ENCODE measurements at places on chromosomes 7 and 10.

DNA sequence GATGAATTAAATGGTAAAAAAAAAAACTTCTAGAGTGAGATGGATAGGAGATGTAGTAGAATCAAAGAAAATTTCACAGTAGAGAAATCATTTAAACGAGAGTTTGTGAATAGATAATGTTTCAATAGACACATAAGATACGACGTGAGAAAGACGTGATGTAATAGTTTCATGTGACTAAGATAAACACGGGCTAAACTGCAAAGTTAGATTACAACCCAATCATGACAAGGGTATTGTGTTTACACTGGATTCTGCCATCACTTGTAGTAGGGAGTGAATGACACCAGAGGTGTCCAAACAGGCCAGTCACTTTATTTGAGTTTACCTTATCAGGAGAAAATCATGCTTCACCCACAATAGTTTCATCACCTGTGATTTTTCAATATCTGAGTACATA lies 21.6 kb downstream of the SEMA3D start:
- no peak for DNase-seq

DNA sequence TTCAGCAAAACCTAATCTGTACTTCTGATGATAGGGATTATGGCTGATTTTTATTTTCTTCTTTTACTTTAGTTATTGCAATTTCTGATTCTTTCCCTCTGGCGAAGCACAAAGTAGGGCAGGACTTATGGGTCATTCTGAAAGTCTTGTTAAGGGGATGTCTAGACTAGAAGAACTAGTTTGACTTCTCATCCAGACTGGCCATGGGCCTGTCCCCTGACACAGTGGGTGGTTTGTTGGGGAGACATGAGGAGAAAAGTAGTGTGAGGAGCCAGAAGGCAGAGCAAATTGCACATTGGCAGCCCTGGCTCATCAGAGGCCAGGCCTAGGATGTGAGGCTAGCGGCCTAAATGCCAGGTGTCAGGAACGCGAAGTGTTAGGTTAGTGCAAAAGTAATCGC lies 152.8 kb downstream of the RTKN2 start:
- DNase-seq, result no peak

DNA sequence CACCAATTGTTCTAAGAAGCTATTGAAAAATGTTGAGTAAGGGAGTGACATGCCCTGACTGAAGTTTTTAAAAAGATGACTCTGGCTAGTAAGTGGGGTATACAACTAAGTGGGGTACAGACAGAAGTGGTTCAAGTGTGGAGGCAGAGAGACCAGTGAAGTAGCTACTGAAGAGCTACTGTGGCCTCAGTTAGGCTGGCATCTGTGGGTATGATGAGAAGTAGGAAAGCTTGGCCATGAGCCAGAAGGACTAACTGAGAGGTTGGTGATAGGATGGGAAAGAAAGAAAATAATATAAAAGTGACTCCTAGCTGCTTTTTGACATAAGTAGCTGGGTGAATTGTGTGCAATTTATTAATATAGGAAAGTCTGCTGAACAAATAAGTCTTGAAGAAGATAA lies 176.6 kb downstream of the SEMA3D start:
- DNase-seq, result no peak

GRCh38 chr10:61758433-61758832 lies 95.7 kb downstream of the CABCOCO1 start:
- DNase-seq, result no peak

DNA sequence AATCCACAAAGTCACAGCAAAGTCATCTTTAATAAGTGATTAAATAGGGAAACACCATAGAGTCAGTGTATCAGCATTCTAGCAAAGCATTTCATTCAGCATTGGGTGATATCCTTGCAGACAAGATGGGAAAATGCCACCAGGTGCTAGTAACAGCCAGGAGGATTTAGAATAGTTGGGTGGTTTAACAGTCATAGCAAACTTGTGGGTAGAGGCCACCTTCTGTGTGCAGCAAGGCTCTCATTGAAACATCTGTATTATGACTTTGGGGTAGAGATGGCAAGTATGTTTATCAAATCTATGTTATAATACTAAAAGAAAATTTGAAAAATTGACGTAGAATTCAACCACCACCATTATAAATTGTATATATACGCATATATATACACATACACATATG lies 26.4 kb upstream of the ADO start:
- DNase-seq, result no peak

- no peak for DNase-seq
These were observed 14.6 kb downstream of the LHPP start for GRCh38 chr10:124476043-124476725.

- no peak for DNase-seq
These were observed 116.2 kb downstream of the LRMDA start for GRCh38 chr10:75547391-75548298.

DNA sequence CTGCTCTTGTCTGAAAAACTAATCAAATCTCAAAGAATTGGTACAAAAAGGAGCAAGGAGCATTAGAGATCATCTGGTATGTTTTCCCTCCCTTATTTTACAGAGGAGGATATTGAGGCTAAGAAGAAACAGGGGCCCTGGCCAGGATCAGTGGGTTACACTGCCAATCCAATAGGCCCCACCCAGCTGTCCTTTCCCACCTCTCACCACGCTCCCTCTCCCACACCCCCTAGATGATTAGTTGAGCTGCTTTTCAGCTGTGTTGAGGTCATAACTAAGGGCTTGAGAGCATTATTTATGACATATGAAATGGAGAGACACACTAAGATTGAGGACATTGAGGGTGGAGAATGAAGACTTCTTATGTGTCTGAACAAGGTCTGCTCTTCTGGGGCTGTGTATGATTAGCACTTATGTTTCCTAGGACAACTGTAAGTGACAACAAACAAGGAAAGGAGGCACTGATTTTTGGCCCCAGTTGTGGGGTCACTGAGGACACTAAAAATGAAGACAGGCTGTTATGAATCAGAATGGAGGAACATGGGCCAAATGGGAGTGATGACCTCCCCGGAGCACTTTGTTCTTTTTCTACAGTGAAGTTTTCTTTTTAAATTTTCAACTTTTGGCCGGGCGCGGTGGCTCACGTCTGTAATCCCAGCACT lies 26.5 kb downstream of the VWA2 start:
- no peak for DNase-seq

DNA sequence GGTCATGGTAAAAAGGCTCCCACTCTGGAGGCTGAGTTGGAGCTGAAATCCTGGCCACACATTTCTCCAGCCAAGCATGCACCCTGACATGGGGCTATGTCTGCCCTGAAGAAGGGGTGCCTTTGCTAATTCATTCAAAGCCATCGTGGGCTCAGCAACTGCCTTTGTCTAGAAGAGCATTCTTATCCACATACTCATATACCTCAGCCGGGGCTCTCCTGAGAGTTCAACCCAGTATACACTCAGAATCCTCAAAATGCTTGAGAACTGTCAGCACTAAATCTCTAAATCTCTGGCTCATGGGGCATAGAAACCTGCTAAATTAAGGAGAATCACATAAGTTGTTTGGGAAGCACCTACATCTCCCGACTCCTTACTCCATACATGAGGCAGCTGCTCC lies 89.3 kb downstream of the MRPL32 start:
- DNase-seq, result no peak

- DNase-seq, result no peak
These were observed 302.1 kb upstream of the IMMP2L start for GRCh38 chr7:111864291-111864976.

GRCh38 chr7:14761510-14762296 lies 140.8 kb downstream of the DGKB start:
- DNase-seq, result no peak

GRCh38 chr7:74657692-74658177 lies at the start of gene GTF2I:
Gene GTF2I (plus strand): TSS chr7:74657718. CDS start chr7:74689129, 31,411 bp downstream.
- DNase-seq, result peak; percentile 21

- DNase-seq, result no peak
These were observed 2.0 kb upstream of the IL2RA start for GRCh38 chr10:6064119-6064518.

DNA sequence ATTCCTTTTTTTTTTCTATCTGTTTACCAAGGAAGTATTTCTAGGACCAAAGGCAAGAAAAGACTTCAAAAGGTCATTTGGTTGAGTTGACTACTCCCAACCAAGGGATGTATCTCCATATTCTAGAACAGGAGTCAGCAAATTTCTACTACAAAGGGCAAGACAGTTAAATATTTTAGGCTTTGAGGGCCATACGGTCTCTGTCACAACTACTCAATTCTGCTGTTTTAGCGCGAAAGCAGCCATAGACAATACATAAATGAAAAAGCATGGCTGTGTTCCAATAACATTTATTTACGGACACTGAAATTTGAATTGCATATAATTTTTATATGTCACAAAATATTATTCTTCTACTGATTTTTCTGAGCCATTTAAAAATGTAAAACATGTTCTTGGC lies 8.5 kb upstream of the ARID5B start:
- no peak for DNase-seq

- DNase-seq, result no peak
These were observed 934 bp downstream of the PRTFDC1 start for GRCh38 chr10:24951201-24952142.

DNA sequence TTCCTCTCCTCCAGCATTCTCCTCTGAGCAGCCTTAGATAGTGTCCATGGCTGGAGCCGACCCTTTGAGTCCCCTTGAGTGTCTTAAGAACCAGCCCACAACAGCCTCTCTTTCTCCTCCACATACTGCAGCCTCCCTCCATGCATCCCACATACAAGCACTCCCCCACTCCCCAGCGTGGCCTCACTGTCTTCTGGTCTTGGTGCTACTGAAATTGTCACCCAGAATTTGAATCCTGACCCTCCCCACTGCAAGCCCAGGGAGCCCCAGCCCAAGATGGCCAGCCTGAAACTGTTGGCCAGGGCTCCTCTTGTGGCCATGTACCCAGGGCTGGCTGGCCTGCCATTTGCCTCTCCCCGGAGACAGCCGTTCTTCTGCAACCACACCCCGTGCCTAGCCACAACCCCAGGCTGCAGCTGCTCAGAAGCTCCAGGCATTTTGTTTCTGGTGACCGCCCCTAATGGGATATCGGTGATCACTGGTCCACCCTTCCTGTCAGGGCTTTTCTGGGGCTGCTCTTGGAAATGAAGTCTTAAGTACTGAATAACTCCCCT lies 18.8 kb upstream of the SH2D4B start:
- DNase-seq, result no peak

DNA sequence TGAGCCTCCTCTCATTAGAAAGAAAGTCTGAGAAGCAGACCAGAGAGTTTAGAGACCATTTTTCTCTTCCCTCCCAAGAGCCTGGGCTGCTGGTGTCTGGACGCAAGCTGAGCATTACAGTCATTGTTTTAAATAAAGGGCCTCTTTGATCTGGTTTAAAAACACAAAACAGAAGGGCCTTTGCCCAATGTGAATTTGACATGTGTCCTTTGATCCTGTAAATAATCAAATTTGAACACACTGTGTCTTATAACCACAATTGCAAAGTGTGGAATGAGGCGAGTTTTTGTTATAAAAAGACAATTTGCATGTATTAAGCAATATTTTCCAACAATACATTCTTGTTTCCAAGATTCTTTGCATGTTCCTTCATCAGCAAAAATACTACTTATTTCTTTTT lies 158.5 kb downstream of the C7orf25 start:
- no peak for DNase-seq

GRCh38 chr10:20674926-20675325 lies 222.2 kb downstream of the NEBL start:
- DNase-seq, result no peak
